ENCODE measurements at places on chromosomes 12 and 14. TPM values are rescaled to one million over a fixed set of nuclear protein-coding genes. Genes with fewer than 3 reads are reported as not detected.

GRCh38 chr12:102026728-102027127, 35.1 kb downstream of the WASHC3 start:
- no peak overlapping the region for H3K4me3 ChIP-seq
- DNase-seq, result no peak
- H3K4me1 ChIP-seq, result no peaks in the 10 kb centered on the region
- H3K27ac ChIP-seq, result no peak overlapping the region

DNA sequence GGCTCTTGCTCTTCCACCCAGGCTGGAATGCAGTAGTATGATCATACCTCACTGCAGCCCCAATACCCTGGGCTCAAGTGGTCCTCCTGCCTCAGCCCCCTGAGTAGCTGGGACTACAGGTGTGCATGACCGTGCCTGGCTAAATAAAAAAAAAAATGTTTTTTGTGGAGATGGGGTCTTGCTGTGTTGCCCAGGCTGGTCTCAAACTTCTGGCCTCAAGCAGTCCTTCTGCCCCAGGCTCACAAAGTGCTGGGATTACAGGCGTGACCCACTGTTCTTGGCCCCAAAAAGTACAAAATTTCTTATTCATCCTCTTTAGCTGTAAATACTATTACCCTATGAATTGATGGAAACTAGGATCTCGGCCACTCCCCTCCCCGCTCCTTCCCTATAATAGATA, 14.7 kb downstream of the CGRRF1 start:
- H3K27me3 ChIP-seq, result no peaks in the 10 kb centered on the region
- no peak for DNase-seq
- no peak overlapping the region for H3K4me3 ChIP-seq
- H3K36me3 ChIP-seq, result peaks cover 19% of the 10 kb centered on the region
- no peaks in the 10 kb centered on the region for H3K4me1 ChIP-seq
- H3K27ac ChIP-seq, result no peak overlapping the region

GRCh38 chr12:80490329-80490728, 46.3 kb downstream of the PTPRQ start:
- DNase-seq, result no peak
- H3K27ac ChIP-seq, result no peak overlapping the region
- no peaks in the 10 kb centered on the region for H3K27me3 ChIP-seq
- H3K4me1 ChIP-seq, result peaks cover 12% of the 10 kb centered on the region
- H3K36me3 ChIP-seq, result no peaks in the 10 kb centered on the region

- peaks cover under 1% of the 10 kb centered on the region for H3K36me3 ChIP-seq
- peaks cover 4% of the 10 kb centered on the region for H3K4me1 ChIP-seq
- no peak for DNase-seq
- H3K27ac ChIP-seq, result no peak overlapping the region
These were observed 17.4 kb upstream of the CACNA2D4 start for GRCh38 chr12:1935700-1936378.

DNA sequence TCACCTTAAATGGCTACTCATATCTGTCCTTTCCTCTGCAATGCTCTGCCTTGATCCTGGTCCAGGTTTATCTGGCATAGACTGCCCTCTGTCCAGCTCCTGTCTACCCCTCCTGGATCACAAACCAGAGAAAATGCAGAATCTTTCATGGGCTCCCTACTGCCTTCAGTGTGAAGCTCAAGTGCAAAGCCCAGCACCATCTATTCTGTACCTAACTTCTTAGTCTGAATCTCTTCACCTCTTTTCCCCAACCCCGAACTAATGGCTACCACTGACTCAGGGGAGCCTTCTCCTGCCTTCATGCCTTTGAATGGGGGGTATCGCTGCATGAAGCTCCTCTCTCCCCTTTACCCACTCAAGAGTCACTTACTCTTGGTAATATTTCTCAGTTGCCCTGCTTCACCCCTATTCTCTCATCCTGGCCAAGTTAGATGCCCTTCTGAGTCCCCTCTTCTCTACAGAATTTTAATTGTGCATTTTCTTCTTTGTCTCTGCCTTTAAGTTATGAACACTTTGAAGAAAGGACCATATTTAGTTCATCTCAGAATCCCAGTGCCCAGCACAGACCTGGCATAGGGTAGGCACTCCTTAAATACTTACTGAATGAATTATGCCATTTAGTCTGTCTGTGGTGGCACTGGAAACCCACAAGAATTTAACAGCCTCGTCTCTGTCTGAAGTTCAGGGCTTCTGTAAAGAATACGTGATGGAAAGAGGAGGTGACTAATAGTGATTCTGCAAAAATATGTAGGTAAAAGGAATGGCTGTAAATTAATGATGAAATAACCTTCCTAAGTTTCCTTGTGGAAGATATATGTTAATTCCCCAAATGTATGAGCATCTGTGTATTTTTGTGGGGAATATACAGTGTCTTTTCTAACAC, 191.3 kb upstream of the AMIGO2 start:
- H3K4me3 ChIP-seq, result no peak overlapping the region
- H3K4me1 ChIP-seq, result peaks cover 5% of the 10 kb centered on the region
- no peaks in the 10 kb centered on the region for H3K36me3 ChIP-seq
- DNase-seq, result no peak

DNA sequence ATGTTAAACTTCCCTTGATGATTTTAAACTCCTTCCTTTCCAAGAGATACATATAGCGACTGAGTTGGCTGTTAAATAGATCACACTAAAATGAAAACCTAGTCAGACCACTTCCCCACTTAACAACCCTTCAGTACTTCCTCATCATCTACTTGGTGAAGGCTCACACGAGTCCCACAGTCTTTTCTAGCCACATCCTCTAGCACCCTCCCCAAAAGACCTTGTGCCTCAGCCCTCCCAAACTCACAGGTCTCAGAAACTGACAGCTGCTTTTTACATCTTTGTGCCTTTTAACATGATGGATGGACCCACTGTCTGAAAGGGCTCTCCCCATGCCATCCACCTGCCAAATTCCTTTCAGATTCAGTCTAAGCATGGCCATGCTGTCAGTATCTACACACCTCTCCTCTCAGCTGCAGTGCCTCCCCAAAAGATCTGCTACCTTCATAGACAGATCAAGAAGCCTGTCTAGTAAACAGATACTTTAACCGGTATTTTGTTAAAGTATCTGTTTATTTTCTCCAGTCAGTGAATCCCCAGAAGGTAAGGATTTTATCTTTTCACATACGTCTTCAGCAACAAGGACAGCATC, 65.1 kb upstream of the GPHB5 start:
- H3K4me3 ChIP-seq, result no peak overlapping the region
- H3K36me3 ChIP-seq, result peaks cover 53% of the 10 kb centered on the region
- H3K4me1 ChIP-seq, result no peaks in the 10 kb centered on the region
- H3K27me3 ChIP-seq, result no peaks in the 10 kb centered on the region
- DNase-seq, result no peak

DNA sequence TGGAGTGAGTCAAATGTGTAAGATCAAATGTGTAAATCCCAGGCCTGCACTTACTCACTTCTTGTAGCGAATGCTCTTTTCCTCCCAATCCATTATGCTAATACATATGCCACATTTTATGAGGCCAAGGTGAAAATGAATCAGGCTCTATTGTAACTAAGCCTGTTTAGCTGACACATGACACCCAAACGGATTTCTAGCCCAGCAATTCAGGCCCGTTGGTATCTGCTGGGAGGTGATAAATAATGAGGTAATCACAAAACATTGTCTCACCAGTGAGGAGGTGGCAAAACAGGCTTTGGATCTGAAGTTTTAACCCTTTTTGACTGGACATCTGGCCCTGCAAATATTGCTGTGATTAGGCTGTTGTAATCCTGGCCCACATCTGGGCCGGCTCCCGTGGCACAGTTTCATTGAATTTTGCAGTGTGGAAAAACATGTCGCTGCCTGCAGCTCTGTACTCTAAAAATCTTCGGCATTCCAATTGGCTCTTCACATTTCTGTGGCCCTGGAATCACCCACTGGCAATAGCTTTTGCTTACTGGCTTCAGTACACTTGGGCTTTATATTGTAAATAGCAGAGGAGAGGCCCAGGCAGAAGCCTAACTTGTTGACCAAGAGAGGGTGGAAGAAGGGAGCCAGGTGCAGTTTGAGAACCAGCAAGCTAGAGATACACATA, 106.1 kb downstream of the PAX9 start:
- peak overlapping the region; percentile 93 for H3K27ac ChIP-seq
- H3K27me3 ChIP-seq, result no peaks in the 10 kb centered on the region
- H3K36me3 ChIP-seq, result no peaks in the 10 kb centered on the region
- DNase-seq, result no peak
- peaks cover 30% of the 10 kb centered on the region for H3K4me1 ChIP-seq

GRCh38 chr14:67167420-67168109, 21.7 kb upstream of the GARIN2 start:
- 0 out of 2 replicates have a peak, but pooled peaks cover 7% of the 10 kb centered on the region for H3K4me1 ChIP-seq
- H3K27ac ChIP-seq, result no peak overlapping the region
- H3K4me3 ChIP-seq, result no peak overlapping the region
- no peak for DNase-seq

GRCh38 chr14:87901236-87901635, 91.7 kb downstream of the GALC start:
- H3K4me3 ChIP-seq, result no peak overlapping the region
- DNase-seq, result no peak
- no peaks in the 10 kb centered on the region for H3K36me3 ChIP-seq

DNA sequence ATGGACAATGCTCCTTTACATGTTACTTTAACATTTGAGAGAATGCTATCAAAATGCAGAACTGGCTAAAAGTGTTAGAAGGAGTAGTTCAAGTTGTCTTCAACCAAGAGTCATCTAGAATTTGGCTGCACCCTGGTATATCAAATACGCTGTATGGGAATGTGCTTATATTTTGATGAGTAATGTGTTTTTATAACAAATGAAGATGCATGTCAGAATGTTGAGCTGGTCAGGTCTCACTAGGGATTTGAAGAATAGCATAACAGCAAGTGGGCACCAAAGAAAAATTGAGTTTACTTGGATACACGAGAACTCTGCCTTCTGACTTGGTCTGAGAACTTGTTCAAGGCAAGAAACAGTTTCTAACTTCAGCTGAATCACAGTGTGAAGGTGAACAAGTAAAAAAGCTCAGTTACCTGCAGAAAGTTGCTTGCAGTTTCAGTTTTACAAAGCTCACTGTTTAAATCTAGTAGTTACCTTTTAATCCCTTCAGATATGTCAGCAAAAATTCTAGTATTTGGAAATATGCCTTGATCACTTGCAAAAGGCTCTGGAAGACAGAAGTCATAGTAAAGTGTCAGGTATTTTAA, 82.3 kb downstream of the PDE3A start:
- no peaks in the 10 kb centered on the region for H3K27me3 ChIP-seq
- H3K36me3 ChIP-seq, result no peaks in the 10 kb centered on the region
- H3K4me3 ChIP-seq, result no peak overlapping the region
- H3K4me1 ChIP-seq, result peaks cover 34% of the 10 kb centered on the region

DNA sequence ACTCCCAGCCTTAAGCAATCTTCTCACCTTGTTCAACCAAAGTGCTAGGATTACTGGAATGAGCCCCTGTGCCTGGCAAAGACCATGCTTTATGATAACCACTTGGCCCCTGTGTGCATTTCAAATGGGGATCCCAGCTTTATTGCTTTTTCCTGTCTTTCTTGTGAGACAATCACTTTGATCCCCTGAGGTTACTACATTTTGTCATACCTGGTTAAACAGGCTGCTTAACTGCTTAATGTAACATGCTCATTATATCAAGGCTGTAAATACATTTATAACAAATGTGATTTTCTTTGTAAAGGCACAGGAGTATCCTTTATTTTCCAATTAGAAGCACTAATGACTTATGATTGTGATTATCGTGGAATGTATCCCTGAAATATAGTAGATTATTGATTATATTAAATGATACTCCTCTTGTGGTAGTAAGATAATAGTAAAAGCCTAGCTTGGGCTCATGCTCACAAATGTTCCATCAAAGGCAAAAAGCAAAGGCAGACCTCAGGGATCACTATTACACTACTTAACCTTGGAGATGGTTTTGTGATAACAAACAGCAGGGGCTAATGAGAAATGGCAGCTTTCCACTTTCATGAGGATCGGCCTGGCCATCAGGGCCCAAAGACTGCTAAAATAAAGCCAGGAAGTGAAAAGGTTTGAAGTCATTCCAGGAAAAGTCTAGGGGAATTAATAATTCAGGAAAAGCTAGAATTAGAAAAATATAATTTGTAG, 290.8 kb upstream of the MDGA2 start:
- H3K36me3 ChIP-seq, result no peaks in the 10 kb centered on the region
- H3K27me3 ChIP-seq, result peaks cover 9% of the 10 kb centered on the region
- H3K27ac ChIP-seq, result no peak overlapping the region

- peaks cover 7% of the 10 kb centered on the region for H3K27me3 ChIP-seq
- DNase-seq, result no peak
- H3K36me3 ChIP-seq, result no peaks in the 10 kb centered on the region
- H3K4me3 ChIP-seq, result no peak overlapping the region
These were observed 2.1 kb downstream of the SDR9C7 start for GRCh38 chr12:56932146-56932545.

DNA sequence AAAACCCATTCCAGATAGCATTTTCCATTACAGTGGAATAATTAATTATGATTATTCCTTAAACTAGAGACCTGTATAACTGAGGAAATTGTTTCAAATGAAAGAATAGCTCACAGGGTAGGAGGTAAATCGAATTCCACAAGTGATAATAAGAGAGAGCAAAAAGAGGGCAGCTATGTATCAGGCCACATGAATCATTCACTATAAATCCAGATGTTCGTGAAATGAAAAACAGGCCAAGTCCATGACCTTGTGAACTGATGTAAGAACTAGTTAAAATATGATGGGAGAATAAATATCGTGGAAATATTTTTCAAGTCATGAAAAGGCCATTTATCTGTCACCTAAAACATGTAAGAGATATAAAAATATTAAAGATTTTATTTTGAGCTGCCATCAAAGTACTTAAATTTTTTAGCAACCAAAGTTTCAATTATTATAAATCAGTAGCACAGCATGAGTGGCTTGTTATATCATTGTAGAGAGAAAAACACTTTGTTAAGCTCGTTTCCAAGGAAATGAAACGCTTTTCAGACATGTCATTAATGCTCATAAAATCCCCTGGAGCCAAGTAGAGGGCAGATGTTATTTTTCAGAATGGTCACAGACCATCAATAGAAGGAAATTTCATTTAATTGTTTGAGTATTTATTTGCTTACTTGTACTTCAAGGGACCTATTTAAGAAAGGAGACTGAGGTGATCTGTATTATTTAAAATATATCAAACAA, 120.6 kb upstream of the CDKN3 start:
- no peaks in the 10 kb centered on the region for H3K36me3 ChIP-seq
- H3K4me1 ChIP-seq, result no peaks in the 10 kb centered on the region
- no peak for DNase-seq

DNA sequence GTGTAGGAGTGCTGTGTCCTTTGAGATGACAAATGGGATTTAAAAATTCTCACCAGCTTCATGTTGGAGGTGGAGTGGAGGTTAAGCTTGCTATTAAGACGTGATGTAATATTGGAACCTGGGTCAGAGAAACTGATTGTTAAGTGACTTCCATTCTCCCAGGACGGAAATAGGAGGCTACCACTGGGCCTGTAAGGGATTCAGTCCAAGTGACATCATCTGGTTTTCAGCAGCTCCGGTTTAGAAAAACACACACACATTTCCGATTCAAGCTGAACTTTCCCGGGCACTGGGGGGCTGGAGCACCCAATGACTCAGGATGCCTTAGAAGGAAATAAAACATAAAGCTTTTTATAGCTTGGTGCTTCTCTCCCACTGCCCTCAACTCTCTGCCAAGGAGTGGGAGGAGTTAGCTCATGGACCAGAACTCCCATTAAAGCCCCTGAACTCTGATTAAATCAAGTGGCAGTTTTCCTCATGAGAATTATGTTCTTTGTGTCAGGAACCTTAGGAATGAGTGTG, 12.4 kb downstream of the CALM1 start:
- H3K4me1 ChIP-seq, result peaks cover 11% of the 10 kb centered on the region
- peaks cover 16% of the 10 kb centered on the region for H3K36me3 ChIP-seq
- no peak overlapping the region for H3K27ac ChIP-seq
- no peak overlapping the region for H3K4me3 ChIP-seq

LMBR1L gene
- 53.1 TPM for total RNA-seq

RDH12 gene
- 0.55 TPM for total RNA-seq

INSM2 gene
- not detected for total RNA-seq

ST8SIA1 gene
- total RNA-seq, result 2.3 TPM

RTN1 gene
- total RNA-seq, result 1.1 TPM

TMEM132D gene
- 0.99 TPM for total RNA-seq

DENND5B gene
- 13.8 TPM for total RNA-seq

MYH6 gene
- total RNA-seq, result 0.09 TPM
